ENCODE measurements at places on chromosomes 5 and 9.

- DNase-seq: no peak
Measured at GRCh38 chr5:141514330-141515133, 25.7 kb downstream of the PCDHGC5 start.

DNA sequence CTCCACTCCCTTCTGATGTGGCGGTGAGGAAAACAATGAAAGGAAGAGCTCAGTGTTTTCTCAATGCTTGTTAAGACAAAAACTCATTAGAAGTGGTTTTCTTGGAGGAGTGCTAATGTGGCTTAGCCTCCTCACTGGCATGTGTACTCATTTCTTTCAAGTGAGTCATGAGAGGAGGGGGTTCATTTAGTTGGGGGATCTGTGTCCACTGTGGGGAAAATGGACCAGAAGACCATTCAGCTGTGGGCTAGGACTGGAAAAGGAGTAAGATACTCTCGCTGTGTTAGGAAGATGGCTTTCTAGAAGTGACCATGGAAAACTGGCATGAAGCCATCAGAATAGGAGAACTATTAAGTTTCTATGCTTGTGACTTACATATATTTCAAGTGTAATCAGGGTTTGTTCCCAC, 23.5 kb downstream of the KLF9 start:
- DNase-seq: no peak

DNA sequence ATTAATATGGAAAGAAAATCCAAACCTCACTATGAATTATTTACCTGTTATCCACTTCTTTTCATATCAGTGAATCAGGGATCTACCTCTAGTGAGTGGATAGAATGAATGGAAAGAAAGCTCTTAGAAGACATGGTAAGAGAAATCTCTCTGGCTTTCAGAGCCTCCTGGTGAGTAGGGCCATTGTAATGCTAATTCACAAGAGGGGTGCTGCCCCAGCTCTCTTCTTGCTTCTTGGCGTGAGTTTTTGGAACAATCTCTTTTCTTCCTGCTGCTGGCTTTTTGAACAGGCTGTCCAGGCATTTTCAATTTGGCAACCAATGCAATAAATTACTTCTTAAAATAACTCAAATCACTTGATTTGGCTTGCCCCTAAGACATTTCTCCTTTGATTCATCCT, 49.9 kb upstream of the KCNN2 start:
- DNase-seq: no peak

DNA sequence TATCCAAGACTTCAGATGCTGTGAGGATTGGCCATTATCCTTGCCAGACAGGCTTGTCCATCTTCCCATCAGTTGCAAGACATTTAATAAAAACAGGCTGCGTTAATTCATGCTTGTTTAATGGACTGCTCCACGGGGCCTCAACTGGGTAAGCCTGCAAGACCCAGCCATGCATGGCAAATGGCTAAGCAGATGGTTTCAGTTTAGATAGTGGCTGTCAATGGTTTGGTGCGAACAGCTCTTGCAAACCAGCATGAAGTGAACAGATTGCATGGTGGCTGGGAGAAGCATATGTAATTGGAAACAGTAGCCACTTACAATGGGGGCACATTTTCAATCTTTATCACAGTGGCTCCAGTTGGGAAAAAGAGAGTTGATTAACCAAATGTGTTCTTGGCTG, 628.2 kb upstream of the KLF4 start:
- DNase-seq: peak; percentile 48

DNA sequence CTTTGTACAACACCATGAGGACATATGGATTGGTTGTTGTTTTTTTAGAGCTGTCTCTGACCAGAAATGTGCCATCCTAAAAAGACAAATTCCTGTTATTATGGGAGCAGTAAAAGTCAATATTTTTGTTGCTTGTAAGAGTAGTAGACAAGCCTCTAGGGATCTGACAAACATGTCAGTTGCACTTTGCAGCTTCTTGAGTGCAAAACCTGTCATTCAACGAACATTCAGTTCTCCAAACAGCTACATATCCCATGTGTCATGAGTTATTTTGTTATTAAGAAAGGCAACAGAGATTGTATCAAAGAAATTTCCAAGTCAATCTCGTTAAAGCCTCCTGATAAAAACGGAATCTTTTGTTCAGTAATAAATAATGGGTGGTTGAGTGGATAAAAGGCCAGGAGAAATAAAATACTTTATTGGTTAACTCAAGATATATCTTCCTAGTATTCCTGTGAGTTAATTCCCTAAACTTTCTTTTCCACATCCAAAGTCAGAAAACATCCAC, 18.1 kb downstream of the C5orf58 start:
- DNase-seq: no peak

DNA sequence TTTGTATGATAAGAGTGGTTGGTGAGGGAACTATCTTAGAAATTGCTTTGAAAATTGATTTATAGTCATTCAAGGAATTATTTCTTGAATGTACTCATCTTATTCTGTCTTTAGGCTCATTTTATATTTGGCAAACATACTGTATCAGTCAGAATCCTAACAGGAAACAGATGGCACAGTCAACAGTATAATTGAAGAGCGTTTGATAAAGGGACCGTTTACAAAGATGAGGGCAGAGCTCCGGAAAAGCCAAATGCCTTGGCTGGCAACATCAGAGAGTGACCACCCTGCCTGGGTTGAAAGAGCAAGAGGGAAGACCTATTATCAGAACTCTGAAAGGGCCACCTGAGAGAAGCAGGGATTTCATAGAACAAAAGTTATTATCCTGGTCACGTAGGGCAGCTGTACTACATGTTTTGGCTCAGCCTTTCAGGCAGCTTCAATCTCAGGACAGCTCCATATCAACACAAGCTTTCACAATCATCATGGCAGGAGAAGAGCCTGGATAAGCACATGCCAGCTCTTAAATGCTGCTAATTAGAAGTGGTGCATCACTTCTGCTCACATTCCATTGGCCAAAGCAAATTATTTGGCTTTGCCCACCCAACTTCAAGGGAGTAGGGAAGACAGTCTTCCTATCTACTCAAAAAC, 47.2 kb upstream of the ARL15 start:
- no peak for DNase-seq

GRCh38 chr5:133225671-133226152, 173.9 kb downstream of the HSPA4 start:
- no peak for DNase-seq

DNA sequence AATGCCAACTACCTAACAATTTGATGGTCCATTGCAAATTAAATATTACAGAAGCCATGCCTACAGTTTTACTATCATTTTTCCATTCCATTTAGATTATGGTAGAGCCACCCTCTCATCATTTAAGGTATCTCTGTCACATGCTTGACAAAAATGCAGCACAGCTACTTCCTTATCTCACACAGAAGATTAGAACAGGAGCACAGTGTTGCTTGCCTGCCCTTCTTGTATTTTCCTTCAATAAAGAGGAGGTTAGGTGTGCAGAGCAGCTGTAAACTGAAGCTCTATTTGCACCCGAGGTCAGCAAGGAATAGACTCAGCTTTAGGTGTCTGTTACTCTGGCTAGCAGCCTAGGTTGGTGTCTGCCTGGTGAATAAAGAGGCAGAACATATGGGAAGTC, 51.5 kb upstream of the ATP10B start:
- no peak for DNase-seq

DNA sequence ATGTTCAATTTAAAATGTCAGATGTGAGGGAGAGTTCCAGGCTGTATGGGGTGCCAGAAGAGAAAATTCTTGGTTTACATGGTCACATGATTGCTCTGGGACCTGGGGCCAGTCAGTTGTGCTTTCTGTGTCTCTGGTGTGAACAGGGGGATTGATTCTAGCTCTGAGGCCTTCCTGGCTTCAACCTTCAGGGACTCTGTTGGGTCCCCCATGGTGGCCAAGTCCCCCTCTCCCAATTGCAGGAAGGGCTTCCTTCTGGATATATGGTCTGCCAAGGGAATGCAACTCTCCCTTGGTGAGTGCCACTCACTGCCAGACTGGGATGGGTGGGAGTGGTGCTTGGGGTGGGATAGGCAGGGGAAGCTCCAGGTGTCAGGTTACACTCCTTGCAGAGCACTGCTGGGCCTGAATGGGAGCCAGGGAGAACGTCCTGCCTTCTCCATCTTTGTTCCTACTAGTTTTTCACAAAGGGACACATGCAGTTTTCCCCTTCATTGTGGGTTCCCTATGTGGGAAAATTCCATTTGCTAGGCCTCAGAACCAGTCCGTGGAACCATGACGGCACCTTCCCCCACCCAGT, 153.2 kb downstream of the MELK start:
- peak; percentile 8 for DNase-seq

DNA sequence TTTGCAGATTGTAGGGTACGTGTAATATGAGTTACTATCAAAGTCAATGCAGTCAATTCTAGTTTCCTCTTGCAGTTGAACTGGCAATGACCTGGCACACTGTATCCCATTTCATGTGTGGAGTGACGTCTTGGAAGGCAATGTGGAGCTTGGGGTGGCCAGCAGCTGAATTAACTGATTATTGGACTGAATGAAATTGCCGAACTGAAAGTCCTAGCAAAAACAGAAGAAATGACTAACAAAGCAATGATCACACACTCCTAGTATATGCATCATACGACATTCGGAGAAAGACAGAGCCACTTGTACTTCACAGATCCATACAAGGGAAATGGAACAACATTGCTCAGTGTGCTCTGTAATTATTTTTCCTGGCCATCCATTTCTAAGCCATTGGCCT, 259.1 kb upstream of the DAPK1 start:
- no peak for DNase-seq

GRCh38 chr5:113382731-113383130, 52.1 kb downstream of the TSSK1B start:
- DNase-seq: peak; percentile 3

DNA sequence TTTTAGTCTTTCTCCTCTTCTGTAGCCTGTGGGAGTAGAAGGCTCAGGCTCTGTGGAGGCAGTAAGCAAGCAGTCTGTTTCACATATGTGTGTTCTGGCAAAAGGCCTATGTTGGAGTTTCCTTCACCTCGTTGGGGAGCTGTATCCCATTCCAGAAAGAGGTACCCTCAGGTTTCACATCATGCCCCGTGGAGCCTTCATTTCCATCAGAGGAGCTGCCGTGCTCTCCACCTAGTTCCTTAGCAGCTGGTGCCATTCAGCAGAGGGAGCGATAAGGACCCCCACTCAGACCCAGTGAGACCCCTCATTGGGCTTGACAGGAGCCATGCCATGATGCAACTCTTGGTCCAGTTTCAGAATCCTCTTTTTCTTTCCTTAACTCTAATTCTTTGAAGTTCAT, 50.6 kb upstream of the ANGPTL2 start:
- no peak for DNase-seq

DNA sequence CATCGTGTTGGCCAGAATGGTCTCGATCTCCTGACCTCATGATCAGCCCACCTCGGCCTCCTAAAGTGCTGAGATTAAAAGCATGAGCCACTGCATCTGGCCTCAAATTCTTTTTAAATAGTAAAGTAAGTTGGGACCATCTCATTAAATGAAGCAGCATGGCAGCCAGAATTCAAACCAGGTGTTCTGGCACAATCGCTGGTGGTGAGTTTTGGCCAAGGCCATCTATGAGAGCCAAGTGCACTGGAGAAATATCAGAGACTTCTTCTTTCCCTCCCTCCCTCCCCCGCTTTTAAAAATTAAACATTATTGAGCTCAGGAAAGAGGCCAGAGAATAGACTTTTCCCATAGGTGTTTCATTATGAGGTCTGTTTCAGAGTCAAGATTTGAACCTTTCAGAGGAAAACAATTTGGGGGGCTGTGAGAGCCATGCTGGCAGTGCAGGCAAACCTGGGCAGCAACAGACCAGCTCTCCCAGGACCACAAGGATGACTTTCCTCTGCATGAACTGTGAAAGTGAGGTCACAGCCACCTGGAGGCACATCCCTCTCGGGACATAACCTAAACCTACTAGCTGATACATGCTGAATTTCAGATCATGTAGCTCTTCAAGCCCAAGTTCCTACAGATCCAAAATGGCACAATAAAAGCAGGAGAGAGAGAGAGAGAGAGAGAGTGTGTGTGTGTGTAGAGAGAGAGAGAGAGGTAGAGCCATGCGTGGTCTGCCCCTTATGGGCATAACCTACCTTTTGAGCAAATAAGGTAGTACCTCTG, 94.6 kb upstream of the DMRT1 start:
- DNase-seq: no peak

DNA sequence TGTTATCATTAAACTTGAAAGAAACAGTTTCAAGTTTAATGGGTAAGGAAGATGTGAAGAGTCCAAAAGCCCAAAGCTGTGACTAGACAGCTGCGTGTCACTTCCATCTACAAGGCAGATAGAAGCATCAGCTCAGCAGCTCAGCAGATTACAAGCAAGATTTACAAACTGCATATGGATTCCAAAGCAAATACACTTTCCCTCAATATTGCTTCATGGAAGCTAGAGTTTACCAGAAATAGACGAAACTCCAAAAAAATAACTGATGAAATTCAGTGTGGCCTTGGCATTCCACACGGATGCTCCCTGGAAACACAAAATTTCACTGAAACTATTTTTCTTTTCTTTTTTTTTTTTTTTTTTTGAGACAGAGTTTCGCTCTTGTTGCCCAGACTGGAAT, 17.9 kb downstream of the MYO10 start:
- DNase-seq: peak; percentile 17

DNA sequence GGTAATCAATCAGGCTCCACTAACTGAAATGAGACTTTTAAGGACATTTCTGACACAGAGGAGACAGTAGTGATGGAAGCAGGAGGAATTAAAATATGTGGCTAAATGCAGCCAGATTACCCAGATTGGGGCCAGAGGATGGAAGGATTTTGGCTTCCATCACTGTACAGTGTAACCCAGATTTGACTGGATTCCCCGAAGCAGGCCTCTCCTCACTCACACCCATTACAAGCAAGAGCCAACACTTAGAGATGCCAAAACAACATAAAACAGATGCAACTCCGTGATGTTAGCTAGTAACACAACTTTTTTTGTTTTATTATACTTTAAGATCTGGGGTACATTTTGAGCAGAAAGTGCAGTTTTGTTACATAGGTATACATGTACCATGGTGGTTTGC, 17.6 kb downstream of the TEK start:
- DNase-seq: no peak

GRCh38 chr9:133122935-133123611, 2.0 kb upstream of the RALGDS start:
- DNase-seq: peak; percentile 26

GRCh38 chr5:27708534-27708933, 670.1 kb upstream of the CDH9 start:
- DNase-seq: no peak

- no peak for DNase-seq
Measured at GRCh38 chr9:90808890-90809685, 7.5 kb downstream of the SYK start.

DNA sequence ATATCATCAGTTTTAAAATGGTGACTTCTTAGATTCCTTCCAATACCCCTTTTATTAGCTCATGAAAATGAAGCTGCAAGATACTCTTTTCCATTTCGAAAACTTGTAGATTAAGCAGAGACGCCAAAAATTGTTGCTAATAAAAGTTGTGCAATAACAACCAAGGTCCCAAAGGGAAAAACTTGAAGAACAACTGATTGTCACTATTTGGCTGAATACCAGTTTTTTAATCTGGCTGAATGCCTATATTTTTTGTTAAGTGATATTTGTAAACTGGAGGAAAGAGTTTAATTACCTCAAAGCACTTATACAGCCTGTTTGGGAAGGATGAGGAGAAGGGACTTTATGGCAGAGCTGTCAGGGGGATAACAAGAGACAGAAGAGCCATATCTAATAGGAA, 14.6 kb downstream of the C5orf58 start:
- DNase-seq: no peak

GRCh38 chr9:124792257-124793014, 15.5 kb downstream of the OLFML2A start:
- DNase-seq: no peak

- DNase-seq: no peak
Measured at GRCh38 chr9:93459432-93459847, 6.1 kb upstream of the FAM120AOS start.

GRCh38 chr9:90974643-90975245, 173.1 kb downstream of the SYK start:
- no peak for DNase-seq

- peak; percentile 54 for DNase-seq
Measured at GRCh38 chr9:19379697-19380046, 364 bp downstream of the RPS6 start.

All from NCI-H82 (cell line).